ENCODE measurements at places on chromosomes 6 and 20.

- DNase-seq: peak; percentile 86
These were observed 53.0 kb downstream of the ADAT2 start for GRCh38 chr6:143397227-143398222.

DNA sequence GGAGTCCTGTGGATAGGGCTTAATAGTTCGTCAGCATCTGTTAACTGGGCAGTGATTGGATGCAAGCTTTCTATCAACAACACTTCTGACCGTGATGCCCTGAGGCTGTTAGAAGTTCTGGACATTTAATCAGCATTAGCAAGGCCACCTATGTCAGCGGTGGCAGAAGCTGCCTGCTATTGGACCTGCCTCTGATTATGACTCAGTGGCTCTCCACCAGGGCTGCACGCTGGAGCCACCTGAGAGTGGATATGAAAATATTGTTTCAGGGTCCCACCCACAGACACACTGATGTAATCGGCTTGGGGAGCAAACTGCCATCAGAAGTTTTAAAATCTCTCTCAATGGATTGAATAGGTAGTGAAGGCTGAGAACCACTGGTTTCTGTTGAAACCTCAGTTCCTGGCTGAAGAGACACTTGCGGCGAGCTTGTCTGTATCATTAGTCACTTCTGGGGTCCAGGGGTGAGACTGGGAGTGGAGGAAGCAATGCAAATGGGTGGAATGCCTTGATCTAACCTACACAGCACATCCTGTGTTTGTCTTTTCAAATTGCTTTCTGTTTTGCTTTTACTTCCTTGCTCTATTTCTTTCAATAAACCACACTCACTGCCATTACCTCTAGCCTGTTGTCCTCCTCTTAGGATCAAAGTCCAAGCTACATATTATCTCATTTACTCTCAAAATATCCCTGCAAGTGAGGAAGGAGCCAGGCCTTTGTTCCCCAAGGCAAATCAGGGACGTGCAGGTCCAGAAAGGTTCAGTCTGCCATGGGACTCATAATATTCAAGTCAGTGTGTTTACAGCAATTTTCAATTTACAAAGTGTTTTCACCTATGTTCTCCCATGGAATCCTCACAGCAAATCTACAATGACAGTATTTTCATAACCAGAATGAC is 4.2 kb downstream of the CLIC5 start:
- DNase-seq: no peak

- DNase-seq: no peak
These were observed 1.1 kb upstream of the JARID2 start for GRCh38 chr6:15244620-15245360.

DNA sequence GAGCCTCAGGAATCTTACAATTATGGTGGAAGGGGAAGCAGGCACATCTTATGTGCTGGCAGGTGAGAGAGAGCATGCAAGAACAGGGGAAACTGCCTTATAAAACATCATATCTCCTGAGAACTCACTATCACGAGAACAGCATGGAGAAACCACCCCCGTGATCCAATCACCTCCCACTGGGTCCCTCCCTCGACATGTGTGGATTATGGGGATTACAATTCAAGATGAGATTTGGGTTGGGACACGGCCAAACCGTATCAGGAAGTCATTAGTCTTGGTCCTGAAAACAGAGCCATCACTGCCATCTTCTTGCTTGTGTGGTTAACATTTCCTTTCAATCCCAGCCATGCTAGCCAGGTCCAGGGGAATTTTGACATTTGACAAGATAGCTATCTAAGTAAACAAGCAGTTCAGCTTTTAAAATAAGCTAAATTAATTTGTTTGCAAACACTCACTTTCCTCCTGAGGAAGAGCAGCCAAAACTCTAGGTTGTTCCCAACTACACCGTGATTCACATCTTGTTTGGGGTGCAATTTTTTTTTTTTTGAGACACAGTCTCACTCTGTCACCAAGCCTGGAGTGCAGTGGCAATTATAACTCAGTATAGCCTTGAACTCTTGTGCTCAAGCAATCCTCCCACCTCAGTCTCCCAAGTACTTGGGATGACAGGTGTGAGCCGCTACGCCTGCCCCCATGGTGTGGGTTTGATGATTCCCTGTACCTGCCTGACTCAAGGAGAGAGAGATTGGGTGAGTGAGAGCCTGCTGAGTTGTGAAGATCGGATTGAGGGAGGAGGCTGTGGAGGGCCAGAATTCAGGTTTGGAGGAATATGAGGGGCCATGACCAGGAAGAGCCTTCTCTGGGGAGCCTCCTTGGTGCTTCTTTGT is 13.0 kb upstream of the PPP1R14C start:
- DNase-seq: no peak

DNA sequence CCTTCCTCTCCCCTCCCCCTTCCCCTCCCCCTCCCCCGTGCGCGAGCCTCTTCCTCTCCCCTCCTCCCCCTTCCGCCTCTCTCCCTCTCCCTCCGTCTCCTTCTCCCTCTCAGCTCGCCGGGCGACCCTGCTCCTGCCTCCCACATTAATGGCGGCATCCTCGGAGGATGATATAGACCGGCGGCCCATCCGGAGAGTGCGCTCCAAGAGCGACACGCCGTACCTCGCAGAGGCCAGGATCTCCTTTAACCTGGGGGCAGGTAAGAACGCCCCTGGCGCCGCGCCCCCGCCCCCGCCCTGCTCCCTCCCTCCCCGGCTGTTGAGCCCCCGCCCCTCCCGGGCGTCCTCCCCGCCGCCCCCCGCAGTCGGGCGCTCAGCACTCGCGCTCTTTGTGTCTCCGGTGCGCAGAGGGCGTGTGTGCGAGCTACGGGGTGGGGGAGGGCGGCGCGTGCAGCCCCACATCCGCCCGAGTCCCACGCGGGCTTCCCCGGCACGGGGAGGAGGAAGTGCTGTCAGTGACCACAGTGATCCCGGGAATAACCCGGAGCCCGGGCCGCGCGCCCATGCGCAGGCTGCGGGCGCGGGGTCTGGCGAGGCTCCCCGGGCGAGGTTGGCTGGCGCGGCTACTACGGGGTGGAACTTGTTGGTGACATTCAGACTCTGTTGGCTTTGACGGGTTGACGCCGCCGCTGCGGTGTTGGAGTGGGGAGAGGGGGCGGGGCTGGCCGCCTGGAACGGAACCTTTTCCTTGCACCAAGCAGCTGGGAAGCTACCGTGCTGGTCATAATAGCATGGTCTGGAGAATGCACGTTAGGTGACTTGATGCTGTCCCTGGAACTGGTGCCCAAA is 33.2 kb downstream of the PHACTR1 start:
- DNase-seq: no peak

- DNase-seq: no peak
These were observed 34.9 kb downstream of the OSTM1 start for GRCh38 chr6:108039681-108040080.

DNA sequence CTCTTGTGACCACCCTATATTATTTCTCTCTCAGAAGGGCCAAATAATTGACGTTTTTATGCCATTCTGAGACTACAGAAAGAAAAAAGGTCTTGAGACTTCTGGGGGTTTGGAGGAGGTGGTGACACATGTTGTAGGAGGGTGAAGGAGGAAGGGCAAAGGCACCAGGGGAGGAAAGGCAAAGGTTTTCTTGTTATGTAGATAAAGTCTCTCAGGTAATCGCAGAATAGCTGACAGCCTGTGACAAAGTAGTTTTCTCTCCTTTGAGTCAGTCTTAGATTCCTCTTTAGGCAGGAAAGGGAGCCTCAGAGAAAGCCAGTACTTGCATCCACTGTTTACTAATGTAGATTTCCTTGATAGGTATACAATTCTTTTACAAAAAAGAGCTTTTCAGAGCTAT is 23.6 kb downstream of the OR2B2 start:
- DNase-seq: no peak

DNA sequence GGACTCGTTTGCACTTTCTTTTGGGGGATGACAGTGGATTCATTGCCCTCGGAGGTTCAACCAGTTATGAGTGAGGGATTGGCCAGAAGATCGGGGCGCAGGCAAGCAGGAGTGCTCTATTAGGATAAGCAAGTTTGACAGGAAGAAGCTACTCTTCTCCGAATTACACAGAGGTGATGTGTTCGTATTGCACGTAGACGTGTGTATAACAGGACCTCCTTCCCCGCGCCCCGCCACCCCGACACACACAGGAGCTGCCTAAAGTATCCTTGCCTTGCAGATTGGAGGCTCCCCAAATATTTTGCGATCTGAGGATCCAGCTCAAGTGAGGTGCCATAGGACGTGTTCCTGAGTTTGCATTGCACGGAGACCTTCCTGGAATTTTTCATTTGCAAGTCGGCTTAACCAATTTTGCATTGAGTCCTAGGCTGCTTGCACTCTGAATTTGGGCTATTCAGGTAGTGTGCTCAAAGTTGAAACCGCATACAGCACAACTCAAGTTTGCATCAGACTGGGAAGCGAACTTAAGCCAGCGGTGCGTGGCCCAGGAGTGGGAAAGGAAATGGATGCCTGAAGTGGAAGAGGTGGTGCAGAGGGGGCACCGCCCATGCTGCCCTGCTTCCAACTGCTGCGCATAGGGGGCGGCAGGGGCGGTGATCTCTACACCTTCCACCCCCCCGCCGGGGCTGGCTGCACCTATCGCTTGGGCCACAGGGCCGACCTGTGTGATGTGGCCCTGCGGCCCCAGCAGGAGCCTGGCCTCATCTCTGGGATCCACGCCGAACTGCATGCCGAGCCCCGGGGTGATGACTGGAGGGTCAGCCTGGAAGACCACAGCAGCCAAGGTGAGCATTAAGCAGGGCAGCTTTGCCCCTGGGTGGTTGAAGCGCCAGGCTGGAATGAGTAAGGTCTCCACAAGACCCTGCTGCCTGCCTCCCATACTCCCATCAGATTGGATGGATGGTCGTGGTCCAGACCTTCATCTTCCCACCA is 770 bp downstream of the TCF19 start:
- no peak for DNase-seq

DNA sequence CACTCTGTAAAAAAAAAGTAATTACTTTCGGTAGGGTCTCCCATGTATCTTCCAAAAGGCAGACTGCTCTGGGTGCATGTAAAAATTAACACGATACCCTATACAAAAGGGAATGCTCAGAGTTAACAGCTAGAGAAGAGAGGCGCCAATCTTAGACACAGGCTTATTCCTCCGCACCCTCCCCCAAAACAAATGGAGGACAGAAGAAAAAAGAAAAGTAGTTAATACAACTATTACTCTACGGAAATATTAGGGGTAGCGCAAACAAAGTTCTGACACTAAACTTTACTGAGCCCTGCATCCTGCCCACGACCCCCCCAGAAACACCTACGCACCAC is 331 bp upstream of the UFL1 start:
- no peak for DNase-seq

DNA sequence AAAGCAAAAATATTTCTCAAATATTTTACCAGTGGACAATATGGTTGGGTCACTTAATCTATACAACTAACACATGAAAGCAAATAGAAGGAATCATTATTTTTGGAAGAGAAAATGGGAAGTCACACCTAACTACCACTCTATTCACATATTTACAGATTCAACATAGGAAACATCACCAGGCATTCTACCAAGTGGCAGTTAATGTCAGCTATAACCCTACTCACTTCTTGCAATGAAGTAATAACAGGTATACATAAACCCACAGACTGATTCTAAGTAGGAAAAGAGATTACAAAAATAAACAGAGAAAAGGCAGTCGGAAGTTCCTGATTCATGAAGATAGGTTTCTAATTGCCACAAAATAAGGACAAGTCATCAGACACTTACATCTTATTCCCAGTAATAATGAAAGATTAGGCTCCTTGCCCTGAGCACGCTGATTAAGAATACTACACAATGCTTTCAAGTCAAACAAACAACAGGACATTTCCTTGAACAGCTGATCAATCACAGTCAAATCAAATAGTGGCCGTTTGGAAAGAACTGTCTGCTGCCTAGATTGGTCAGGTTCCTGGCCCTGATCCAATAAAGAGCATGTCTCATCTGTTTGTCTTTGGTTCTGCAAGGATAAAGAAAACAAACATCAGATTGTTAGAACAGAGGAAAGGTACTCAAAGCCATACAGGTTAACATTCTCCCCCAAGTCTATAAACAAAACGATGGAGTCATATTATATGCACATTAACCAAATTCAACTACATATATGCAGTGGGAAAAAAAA is 79.2 kb upstream of the PLN start:
- DNase-seq: no peak

DNA sequence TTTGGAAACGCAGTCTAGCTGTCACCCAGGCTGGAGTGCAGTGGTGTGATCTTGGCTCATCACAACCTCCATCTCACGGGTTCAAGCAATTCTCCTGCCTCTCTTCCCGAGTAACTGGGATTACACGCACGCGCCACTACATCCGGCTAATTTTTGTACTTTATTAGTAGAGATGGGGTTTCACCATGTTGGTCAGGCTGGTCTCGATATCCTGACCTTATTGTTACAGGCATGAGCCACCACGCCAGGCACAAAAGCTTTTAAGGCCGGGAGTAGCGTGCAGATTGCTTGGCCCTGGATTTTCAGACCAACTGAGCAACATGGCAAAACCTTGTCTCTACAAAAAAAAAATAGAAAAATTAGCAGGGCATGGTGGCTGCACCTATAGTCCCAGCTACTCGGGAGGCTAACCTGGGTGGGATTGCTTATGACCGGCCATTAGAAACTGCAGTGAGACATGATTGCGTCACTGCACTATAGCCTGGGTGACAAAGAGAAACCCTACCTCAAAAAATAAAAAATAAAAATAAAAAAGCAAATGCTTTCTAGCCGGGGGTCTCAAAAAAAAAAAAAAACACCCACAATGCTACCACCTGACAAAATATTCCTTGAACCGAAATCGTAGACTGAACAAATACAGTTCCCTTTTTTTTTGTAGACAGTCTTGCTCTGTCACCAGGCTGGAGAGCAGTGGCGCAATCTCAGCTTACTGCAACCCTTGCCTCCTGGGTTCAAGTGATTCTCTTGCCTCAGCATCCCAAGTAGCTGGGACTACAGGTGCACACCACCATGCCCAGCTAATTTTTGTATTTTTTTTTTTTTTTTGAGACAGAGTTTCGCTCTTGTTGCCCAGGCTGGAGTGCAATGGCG is 15.0 kb downstream of the RBM39 start:
- no peak for DNase-seq
